ENCODE measurements at places on chromosomes 2 and 18. TPM values are rescaled to one million over a fixed set of nuclear protein-coding genes. Genes with fewer than 3 reads are reported as not detected.

The STK11IP gene
- total RNA-seq, result 24.1 TPM

The NT5DC4 gene
- total RNA-seq, result not detected

The SLC14A1 gene
- total RNA-seq, result not detected

The GGCX gene
- 33.8 TPM for total RNA-seq

The PIGN gene
- total RNA-seq, result 26.3 TPM

The EVA1A gene
- total RNA-seq, result 4.3 TPM

The VWC2L gene
- total RNA-seq, result not detected

The COL4A3 gene
- 0.34 TPM for total RNA-seq

The TNFAIP6 gene
- total RNA-seq, result 2.0 TPM

The KLHL41 gene
- total RNA-seq, result not detected

The BUB1 gene
- total RNA-seq, result 118 TPM

The CNNM4 gene
- total RNA-seq, result 11.0 TPM

DNA sequence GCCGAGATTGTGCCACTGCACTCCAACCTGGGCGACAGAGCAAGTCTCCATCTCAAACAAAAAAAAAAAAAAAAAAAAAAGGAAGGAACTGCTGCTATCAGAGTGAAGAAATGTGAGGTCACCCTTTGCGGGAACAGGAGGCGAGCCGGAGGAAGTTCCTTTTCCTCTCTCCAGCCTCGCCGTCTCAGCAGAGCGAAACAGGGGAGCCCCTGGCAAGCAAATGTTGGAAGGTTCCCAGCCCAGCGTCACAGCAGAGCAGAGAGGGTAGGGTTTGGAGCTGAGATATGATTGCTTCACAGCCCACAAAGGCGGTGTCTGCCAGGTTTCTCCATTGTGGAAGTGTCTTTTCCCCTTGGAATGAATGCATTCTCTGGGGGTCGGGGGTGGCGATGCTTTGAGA is 28.5 kb downstream of the SLC20A1 start:
- H3K4me3 ChIP-seq, result no peak overlapping the region
- no peaks in the 10 kb centered on the region for H3K36me3 ChIP-seq
- H3K27ac ChIP-seq, result no peak overlapping the region
- H3K4me1 ChIP-seq, result no peaks in the 10 kb centered on the region
- no peaks in the 10 kb centered on the region for H3K27me3 ChIP-seq

DNA sequence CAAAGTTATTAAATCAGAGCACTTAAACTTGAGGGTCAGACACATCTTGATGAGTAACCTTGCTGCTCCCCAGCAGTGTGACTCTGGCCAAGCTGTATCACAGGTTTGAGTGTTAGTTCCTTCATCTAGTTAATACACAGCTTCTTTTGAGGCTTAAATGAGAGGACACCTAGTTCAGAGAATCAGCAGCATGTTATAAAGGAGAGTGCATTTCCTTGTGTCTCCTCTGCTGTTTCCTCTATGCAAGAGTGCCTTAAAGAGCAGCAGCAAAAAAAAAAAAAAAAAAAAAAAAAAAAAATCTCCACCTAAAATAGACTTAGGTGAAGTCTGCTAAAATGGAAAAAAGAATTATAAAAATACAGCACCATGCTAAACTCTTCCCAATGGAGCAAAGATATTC is 261.9 kb downstream of the TCF4 start:
- no peaks in the 10 kb centered on the region for H3K27me3 ChIP-seq
- no peak overlapping the region for H3K4me3 ChIP-seq
- no peak for DNase-seq
- H3K27ac ChIP-seq, result no peak overlapping the region

DNA sequence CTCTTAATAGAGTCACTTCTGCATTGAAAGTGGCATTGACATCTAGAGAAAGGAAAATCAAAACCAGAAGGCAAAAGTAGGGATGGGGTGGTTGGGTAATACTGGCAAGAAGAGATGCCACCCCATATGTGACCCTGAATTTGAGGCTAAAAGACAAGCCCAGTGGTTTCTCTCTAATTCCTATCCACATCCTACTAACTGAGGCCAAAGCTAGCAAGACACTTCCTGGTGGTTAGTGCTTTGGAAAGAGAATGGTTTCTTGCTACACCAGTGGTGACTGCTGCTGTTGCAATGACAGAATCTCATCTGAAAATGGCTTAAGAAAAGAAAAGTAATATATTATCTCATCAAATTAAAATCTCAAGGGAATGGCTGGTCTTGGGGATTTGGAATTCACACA is 640.6 kb downstream of the EPHA4 start:
- no peaks in the 10 kb centered on the region for H3K27me3 ChIP-seq
- no peak overlapping the region for H3K27ac ChIP-seq
- H3K4me3 ChIP-seq, result no peak overlapping the region
- H3K36me3 ChIP-seq, result no peaks in the 10 kb centered on the region
- DNase-seq, result no peak

GRCh38 chr2:224126440-224126839 is 87.4 kb upstream of the SERPINE2 start:
- no peak for DNase-seq
- H3K27ac ChIP-seq, result no peak overlapping the region
- no peaks in the 10 kb centered on the region for H3K36me3 ChIP-seq
- H3K27me3 ChIP-seq, result no peaks in the 10 kb centered on the region
- no peaks in the 10 kb centered on the region for H3K4me1 ChIP-seq

DNA sequence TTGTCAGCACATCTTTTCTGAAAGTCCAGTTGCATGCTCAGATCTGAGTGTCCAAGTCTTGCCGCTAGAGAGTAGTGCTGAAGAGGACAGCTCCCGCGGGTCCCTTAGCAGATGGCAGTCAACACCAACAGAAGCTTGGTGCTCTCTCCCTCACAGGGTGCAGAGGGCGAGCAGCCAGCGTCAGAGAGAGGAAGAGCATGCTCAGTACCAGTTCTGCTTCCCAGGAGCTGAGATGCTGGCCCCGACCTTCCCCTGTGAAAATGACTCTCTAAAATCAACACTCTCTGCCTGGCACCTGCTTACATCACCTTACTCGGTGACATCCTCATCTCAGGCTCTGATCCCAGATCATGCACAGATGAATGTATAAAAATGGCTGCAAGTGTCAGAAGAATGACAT is 86.0 kb upstream of the TWIST2 start:
- no peaks in the 10 kb centered on the region for H3K36me3 ChIP-seq
- H3K4me1 ChIP-seq, result no peaks in the 10 kb centered on the region
- H3K4me3 ChIP-seq, result no peak overlapping the region
- H3K27ac ChIP-seq, result no peak overlapping the region
- peaks cover 3% of the 10 kb centered on the region for H3K27me3 ChIP-seq
- no peak for DNase-seq

GRCh38 chr18:60987963-60988362 is 345.3 kb upstream of the CDH20 start:
- no peaks in the 10 kb centered on the region for H3K4me1 ChIP-seq
- DNase-seq, result no peak
- H3K27ac ChIP-seq, result no peak overlapping the region
- no peaks in the 10 kb centered on the region for H3K36me3 ChIP-seq

DNA sequence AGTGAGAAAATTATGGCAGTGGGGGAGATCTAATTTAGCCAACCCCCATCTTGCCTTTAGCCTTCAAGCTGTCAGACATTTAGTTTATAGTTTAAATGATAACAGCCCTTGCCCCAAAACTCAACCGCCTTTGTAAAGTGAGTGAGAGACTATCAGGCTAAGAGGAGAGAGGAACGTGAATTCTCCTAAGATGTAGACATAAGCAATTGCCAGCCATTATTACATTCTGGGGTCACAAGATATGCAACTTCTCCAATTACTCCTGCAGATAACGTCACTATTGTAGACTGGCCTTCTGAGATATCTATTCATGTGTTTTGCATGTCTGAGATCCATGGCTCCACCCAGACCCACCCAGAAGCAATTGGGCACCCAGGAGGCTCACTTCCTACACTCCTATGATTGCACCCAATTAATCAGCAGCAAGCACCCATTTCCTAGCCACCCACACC is 307.3 kb downstream of the NBAS start:
- no peaks in the 10 kb centered on the region for H3K36me3 ChIP-seq
- DNase-seq, result no peak
- no peaks in the 10 kb centered on the region for H3K4me1 ChIP-seq
- no peak overlapping the region for H3K4me3 ChIP-seq

DNA sequence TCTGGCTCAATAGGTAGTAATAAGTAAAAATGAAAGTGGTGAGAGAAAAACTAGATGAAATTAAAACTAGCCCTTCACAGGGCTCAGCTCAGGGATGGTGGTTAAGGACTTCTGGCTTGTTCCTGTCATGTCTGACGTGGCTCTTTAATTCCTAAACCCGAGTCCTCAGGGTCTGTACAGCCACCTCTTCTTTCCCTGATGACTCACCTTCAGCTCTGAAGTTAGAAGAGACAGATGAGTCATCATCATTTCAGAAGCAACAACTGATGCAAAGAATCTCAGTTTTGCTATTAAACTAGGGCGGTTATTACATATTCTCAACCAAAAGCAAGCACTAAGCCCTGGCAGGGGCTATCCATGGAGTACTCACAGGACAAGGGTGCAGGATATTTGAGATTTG is 24.0 kb upstream of the ITGB6 start:
- no peak for DNase-seq
- H3K36me3 ChIP-seq, result no peaks in the 10 kb centered on the region
- H3K27me3 ChIP-seq, result no peaks in the 10 kb centered on the region
- H3K4me3 ChIP-seq, result no peak overlapping the region

DNA sequence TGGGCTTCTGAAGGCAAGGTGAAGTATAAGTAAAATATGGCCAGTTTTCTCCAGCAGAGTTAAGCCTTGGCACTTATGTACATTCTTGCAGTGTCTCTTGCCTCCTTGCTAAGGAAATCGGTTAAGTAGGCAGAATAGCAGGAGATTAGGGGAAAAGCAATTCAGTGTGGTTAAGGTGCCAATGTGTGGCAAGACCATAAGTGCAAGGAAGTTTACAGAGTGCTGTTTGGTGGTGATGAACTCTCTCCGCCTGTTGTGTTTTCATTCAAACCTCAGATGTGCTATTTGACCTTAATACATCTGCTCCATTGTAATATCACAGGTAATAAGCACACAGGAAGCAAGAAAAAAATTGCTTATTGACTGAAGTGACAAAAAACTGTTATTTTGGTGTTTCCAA is 156.1 kb downstream of the MGAT5 start:
- H3K27ac ChIP-seq, result no peak overlapping the region
- H3K36me3 ChIP-seq, result no peaks in the 10 kb centered on the region
- no peaks in the 10 kb centered on the region for H3K27me3 ChIP-seq
- H3K4me1 ChIP-seq, result no peaks in the 10 kb centered on the region
- DNase-seq, result no peak
- no peak overlapping the region for H3K4me3 ChIP-seq

DNA sequence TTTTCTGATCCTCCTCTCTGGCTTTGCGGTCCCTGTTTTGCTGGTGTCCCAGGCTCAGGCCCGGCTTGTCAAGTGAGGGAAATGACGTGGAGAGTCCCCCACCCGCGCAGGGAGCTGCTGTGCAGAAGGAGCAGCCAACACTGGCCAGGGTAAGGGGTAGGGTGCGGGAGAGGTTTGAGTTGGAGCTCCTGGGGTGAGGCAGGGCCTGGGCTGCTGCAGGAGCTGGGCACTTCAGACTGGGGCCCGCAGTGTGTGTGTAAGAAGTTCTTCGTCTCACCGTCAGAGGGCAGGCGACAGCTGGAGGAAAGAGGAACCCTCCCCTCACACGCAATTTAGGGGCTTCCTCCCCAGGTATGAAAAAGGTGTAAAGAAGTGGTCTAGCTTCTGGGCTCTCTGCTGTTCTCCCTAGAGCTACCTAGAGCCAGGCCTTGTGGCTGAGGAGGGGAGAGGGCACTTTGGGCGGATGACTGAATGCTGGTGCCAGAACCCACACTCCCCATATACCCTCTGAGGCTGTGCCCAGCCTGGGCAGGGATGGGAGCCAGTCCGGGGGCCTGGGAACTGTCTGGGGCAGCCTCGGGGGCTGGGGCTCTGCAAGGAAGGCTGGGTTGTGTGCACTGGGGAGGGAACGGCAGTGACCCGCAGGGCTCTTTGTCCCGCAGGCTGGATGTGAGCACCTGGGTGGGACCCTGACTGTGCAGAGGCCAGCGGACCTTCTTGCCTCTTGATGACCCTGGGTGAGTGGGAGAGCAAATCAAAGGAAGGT is 11.8 kb downstream of the CELF4 start:
- no peaks in the 10 kb centered on the region for H3K36me3 ChIP-seq
- no peak for DNase-seq
- H3K27ac ChIP-seq, result no peak overlapping the region
- peaks cover 15% of the 10 kb centered on the region for H3K27me3 ChIP-seq

DNA sequence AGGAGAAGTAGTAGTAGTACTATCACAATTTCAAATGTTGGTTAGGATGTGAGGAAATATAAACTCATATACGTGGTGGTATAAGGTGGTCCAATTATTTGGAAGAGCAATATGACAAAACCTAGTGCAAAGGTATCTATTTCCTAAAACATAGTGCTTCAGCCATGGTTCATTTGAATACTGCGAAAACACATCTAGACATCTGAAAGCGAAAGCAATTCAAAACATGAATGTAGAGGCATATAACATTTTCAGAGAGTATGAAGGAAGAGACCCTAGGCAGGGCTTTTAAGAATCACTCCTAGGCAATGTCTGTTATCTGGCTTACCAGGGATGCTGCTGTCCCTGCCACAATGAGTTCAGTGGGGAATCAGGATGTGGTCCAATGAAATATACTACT is 1085.8 kb downstream of the TDRD15 start:
- DNase-seq, result no peak
- no peaks in the 10 kb centered on the region for H3K36me3 ChIP-seq
- H3K4me3 ChIP-seq, result no peak overlapping the region
- no peaks in the 10 kb centered on the region for H3K27me3 ChIP-seq
- no peak overlapping the region for H3K27ac ChIP-seq

GRCh38 chr2:225091336-225091735 is 49.1 kb upstream of the DOCK10 start:
- no peaks in the 10 kb centered on the region for H3K27me3 ChIP-seq
- H3K4me1 ChIP-seq, result no peaks in the 10 kb centered on the region
- no peak overlapping the region for H3K27ac ChIP-seq

GRCh38 chr2:77418537-77418936 is 103.6 kb downstream of the LRRTM4 start:
- H3K4me3 ChIP-seq, result no peak overlapping the region
- no peaks in the 10 kb centered on the region for H3K36me3 ChIP-seq
- H3K4me1 ChIP-seq, result no peaks in the 10 kb centered on the region

DNA sequence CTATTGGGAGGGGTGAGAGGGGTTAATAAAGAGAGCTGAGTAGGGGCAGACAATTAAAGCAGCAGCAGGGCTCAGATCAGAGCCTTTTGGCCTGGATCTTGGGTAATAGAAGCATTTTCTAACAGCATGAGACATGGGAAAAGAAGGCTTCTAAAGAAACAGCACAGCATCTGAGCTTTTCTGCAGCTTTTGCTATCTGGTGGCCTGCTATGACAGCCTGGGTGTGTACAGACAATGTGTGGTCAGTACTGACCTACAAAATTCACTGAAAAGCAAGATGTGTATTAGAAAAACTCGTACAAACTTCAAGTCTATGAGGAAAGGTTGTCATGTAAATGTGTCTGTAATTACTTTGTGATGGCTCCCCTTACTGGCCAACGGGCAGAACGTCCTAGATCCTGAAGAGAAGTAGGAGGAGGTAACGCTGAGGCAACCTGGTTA is 95.6 kb downstream of the GALNT3 start:
- no peaks in the 10 kb centered on the region for H3K27me3 ChIP-seq
- DNase-seq, result no peak
- H3K4me3 ChIP-seq, result no peak overlapping the region
- H3K27ac ChIP-seq, result no peak overlapping the region
- H3K36me3 ChIP-seq, result no peaks in the 10 kb centered on the region

- H3K4me1 ChIP-seq, result no peaks in the 10 kb centered on the region
- H3K27ac ChIP-seq, result no peak overlapping the region
- H3K4me3 ChIP-seq, result no peak overlapping the region
- no peaks in the 10 kb centered on the region for H3K27me3 ChIP-seq
Measured at GRCh38 chr2:214069254-214069653, 341.6 kb upstream of the VWC2L start.
